HepG2 (cell line): ENCODE measurements at places on chromosomes 6 and 20.

GRCh38 chr6:5706124-5707033 is 300.3 kb downstream of the NRN1 start:
- no peak for DNase-seq
- H3K27ac ChIP-seq, result no peak overlapping the region
- H3K4me1 ChIP-seq, result peaks cover 7% of the 10 kb centered on the region; the same call in 1 of the 2 replicates

DNA sequence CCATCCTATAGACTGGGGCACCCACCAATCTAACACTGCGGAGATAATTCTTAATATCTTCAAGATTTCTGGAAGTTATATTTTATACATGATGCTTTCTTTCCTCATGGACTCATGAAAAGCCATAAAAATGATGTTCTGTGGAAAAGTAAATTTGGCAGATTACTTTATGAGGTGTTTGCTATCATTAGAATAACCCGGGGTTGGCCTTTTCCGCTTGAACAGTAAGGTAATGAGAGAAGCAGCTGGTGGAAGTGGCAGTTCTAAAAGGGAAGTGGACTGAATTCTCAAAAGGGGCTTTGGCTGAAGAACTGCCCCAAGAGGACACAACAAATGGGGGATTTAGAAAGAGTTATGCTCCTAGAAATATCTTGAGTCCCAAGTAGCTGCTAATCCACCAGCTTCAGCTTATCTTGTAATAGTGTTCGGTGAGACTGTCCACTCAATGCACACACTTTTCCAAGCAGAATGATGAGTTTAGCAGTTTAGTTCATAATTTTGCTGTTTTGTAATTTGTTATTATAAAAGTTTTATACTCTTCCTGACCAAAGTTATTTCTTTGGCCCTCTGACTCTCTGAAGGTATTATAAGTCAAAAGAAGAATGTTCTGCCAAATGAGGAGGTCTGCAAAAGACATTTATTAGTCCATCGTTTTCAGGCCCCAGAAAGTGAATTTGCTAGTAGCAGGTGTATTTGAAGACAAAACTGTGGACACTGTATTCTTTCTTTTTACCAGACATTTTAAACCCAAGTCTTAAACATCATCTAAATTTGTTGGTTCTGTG is 2.9 kb downstream of the ISM1 start:
- no peaks in the 10 kb centered on the region for H3K27me3 ChIP-seq
- H3K27ac ChIP-seq, result no peak overlapping the region
- H3K36me3 ChIP-seq, result no peaks in the 10 kb centered on the region
- no peak overlapping the region for H3K4me3 ChIP-seq
- DNase-seq, result no peak

- H3K36me3 ChIP-seq, result no peaks in the 10 kb centered on the region; the same call in 2 of the 3 replicates
- no peaks in the 10 kb centered on the region for H3K4me1 ChIP-seq
- H3K4me3 ChIP-seq, result no peak overlapping the region
Observed at GRCh38 chr6:45001663-45002062, 326.5 kb upstream of the RUNX2 start.

- H3K27ac ChIP-seq, result no peak overlapping the region
- no peaks in the 10 kb centered on the region for H3K36me3 ChIP-seq
- H3K4me3 ChIP-seq, result no peak overlapping the region
Observed at GRCh38 chr20:25725639-25726038, 29.0 kb upstream of the ZNF337 start.

DNA sequence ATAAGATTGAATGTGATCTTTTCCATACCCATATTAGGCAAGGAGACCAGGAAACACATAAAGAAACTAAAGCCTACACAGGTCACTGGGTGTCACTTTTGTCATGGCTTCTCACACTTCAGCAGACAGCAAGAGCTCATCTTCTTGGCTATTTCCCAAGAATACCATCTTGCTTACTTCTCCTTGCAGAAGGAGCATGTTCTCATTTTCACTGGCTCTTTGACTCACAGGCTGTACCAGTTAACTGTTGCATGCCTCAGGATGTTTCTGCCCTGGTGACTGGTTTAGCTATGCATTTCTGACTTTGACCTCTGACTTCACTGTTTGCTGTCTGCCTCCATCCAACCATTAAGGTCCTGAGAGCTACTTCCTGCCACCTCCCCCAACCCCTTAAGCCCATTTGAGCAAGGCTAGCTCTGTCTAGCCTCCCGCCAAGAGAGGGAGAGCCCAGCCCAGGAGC is 40.3 kb upstream of the OGFRL1 start:
- no peak overlapping the region for H3K4me3 ChIP-seq
- H3K27me3 ChIP-seq, result no peaks in the 10 kb centered on the region
- H3K4me1 ChIP-seq, result no peaks in the 10 kb centered on the region
- no peaks in the 10 kb centered on the region for H3K36me3 ChIP-seq
- DNase-seq, result peak; percentile 4

GRCh38 chr6:24880451-24880850 is 55.3 kb downstream of the RIPOR2 start:
- no peak overlapping the region for H3K27ac ChIP-seq
- no peaks in the 10 kb centered on the region for H3K27me3 ChIP-seq
- no peaks in the 10 kb centered on the region for H3K4me1 ChIP-seq
- no peaks in the 10 kb centered on the region for H3K36me3 ChIP-seq
- DNase-seq, result no peak

GRCh38 chr6:35429463-35429862 is 22.7 kb upstream of the FANCE start:
- peaks cover 35% of the 10 kb centered on the region for H3K4me1 ChIP-seq
- H3K27me3 ChIP-seq, result no peaks in the 10 kb centered on the region
- H3K36me3 ChIP-seq, result no peaks in the 10 kb centered on the region
- DNase-seq, result no peak
- no peak overlapping the region for H3K27ac ChIP-seq
- H3K4me3 ChIP-seq, result no peak overlapping the region

DNA sequence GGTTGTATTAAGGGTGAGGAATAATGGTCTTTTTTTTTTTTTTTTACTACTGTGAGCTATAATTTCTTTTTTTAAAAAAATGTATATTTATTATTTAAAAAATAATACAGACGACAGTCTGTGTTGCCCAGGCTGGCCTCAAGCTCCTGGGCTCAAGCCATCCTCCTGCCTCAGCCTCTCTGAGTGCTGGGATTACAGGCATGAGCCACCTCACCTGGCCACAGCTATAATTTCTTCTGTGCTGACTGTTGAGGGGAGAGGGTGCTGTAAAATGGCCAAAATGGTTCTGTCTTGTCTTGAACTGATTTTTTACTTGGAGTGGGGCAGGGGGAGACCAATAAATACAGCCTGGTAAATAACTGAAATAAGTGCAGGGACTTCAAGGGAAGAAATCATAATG is 3.6 kb downstream of the SRSF3 start:
- peak overlapping the region; percentile 92 for H3K4me3 ChIP-seq
- peak overlapping the region; percentile 11 for H3K27ac ChIP-seq
- H3K36me3 ChIP-seq, result peaks cover 23% of the 10 kb centered on the region
- DNase-seq, result no peak
- no peaks in the 10 kb centered on the region for H3K27me3 ChIP-seq

DNA sequence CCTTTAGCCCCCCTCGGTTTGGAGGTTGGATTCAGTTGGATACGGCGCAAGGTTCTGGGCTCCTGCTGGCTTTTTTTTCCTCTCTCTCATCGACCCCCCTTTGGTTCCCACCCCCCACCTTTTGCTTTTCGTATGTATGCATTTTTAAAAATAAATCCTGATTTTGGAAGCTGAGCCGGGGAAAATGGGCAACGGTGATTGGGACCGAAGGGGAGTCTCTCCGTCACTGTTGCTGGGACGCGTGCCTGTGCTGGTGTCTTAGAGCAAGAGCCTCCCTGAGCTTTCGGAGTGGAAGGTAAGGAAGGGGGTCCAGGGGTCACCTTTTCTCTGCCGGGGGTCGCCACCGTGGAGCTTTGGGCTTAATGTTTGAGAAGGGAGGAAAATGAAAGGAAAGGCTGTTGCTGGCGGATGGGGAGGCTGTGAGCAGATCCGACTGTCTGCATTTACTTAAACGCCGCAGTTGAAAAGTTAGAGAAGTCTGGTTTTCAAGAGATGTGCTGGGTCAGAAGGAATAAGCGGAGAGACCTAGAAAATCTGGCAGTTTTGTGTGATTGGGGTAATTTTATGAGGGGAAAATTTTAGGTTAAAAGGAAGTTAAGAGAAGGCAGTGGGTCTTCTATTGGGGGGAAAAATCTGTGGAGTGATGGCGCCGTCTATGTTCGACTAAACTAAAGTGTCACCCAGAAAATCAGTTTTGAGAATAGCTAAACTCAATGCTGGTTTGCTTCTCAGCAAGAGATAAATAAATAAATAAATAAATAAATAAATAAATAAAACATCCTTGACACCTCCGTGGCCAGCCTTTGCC is 828 bp downstream of the ADGRB3 start:
- no peak overlapping the region for H3K27ac ChIP-seq
- peak overlapping the region; percentile 47; the same call in 1 of the 2 replicates for H3K4me3 ChIP-seq
- H3K4me1 ChIP-seq, result peaks cover 13% of the 10 kb centered on the region
- H3K36me3 ChIP-seq, result no peaks in the 10 kb centered on the region

DNA sequence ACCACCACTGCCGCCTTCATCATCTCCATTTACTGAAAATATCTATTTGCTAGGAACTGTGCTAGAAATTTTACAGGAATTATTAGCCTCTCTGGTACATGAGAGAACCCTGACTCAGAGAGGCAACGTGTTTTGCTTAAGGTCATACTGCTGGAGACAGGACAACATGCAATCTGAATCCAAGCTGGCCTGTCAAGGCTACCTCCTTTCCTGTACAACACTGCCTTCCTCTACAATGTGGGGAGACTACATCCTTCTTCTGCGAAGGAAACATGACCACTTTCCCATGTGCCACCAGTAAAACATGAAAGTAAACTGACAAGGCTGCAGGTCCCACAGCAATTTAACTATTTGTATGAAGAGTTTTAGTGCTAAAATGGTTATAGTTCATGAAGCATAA is 200.9 kb downstream of the BACH2 start:
- no peaks in the 10 kb centered on the region; the same call in 2 of the 3 replicates for H3K27me3 ChIP-seq
- H3K4me1 ChIP-seq, result no peaks in the 10 kb centered on the region
- DNase-seq, result no peak
- H3K27ac ChIP-seq, result no peak overlapping the region

GRCh38 chr6:101689156-101689555 is 295.6 kb downstream of the GRIK2 start:
- no peak for DNase-seq
- H3K4me1 ChIP-seq, result no peaks in the 10 kb centered on the region
- no peak overlapping the region for H3K27ac ChIP-seq
- H3K36me3 ChIP-seq, result no peaks in the 10 kb centered on the region
- no peaks in the 10 kb centered on the region for H3K27me3 ChIP-seq

DNA sequence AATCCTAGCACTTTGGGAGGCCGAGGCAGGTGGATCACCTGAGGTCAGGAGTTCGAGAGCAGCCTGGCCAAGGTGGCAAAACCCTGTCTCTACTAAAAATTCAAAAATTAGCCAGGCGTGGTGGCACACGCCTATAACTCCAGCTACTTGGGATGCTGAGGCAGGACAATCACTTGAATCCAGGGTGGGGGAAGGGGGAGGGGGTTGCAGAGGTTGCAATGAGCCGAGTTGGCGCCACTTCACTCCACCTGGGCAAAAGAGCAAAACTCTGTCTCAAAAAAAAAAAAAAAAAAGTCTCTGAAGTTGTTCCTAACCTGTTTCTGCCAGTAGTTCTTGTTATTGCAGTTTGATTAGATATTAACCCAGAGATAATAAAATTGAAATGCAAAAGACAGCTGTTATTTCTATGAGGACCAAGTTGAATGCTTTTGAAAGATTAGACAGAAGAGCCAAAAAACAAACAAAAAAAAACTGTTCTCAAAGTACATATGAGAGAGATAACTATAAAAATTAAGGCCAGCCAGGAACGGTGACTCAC is 22.6 kb downstream of the PIGU start:
- peaks cover 25% of the 10 kb centered on the region for H3K36me3 ChIP-seq
- DNase-seq, result no peak
- no peaks in the 10 kb centered on the region for H3K27me3 ChIP-seq
- no peaks in the 10 kb centered on the region for H3K4me1 ChIP-seq

GRCh38 chr6:74479420-74479819 is 726.4 kb downstream of the COL12A1 start:
- H3K27ac ChIP-seq, result no peak overlapping the region
- no peaks in the 10 kb centered on the region for H3K36me3 ChIP-seq
- DNase-seq, result no peak
- no peaks in the 10 kb centered on the region for H3K27me3 ChIP-seq
- H3K4me3 ChIP-seq, result no peak overlapping the region

GRCh38 chr6:36692220-36692619 is 5.4 kb upstream of the RAB44 start:
- H3K36me3 ChIP-seq, result no peaks in the 10 kb centered on the region
- peaks cover 7% of the 10 kb centered on the region for H3K4me1 ChIP-seq
- H3K27me3 ChIP-seq, result peaks cover 59% of the 10 kb centered on the region
- no peak for DNase-seq
- no peak overlapping the region for H3K4me3 ChIP-seq

- H3K4me1 ChIP-seq, result no peaks in the 10 kb centered on the region
- H3K27me3 ChIP-seq, result no peaks in the 10 kb centered on the region
- H3K4me3 ChIP-seq, result no peak overlapping the region
- no peaks in the 10 kb centered on the region for H3K36me3 ChIP-seq
Observed at GRCh38 chr6:70124882-70125545, 177.9 kb downstream of the COL9A1 start.
